ENCODE measurements at places on chromosomes 16 and 17. TPM values are rescaled to one million over a fixed set of nuclear protein-coding genes. Genes with fewer than 3 reads are reported as not detected.

The GLIS2 gene
- total RNA-seq: 3.2 TPM

The LHX1 gene
- total RNA-seq: 38.7 TPM

The TMEM219 gene
- total RNA-seq: 19.1 TPM

The POLDIP2 gene
- total RNA-seq: 30.8 TPM

The NACA2 gene
- not detected for total RNA-seq

The TMC5 gene
- total RNA-seq: 0.36 TPM

The PRDM7 gene
- not detected for total RNA-seq

The ZSCAN10 gene
- not detected for total RNA-seq

The HIC1 gene
- 9.1 TPM for total RNA-seq

The METTL2A gene
- 31.9 TPM for total RNA-seq

The SSTR5 gene
- not detected for total RNA-seq

The BIRC5 gene
- 17.6 TPM for total RNA-seq

DNA sequence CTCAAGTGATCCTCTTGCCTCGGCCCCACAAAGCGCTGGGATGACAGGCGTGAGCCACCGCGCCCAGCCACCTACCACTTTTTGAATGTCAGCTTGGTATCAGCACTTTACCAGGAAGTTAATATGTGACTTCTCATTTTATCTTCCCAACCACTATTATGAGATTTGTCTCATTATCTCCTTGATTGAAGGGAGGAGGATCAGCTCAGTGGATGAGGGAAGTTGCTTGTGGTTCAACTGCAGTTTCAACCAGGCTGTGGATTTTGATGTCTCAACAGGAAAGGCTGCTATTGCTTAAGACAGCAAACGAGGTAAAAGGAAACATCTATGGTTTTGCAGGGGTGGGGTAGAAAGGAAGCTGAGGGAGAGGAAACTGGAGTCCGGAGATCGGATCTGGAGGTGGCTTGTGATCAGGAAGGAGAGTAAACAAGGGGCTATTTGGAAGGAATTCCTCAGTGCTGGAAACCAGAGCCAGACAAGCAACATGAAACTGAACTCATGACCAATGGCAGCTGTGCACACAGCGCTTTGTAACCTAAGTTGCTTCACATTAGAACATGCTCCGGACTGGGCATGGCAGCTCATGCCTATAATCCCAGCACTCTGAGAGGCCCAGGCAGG, 180.5 kb downstream of the VPS53 start:
- DNase-seq: no peak

- DNase-seq: no peak
Observed at GRCh38 chr16:57196286-57196685, 10.2 kb downstream of the RSPRY1 start.

DNA sequence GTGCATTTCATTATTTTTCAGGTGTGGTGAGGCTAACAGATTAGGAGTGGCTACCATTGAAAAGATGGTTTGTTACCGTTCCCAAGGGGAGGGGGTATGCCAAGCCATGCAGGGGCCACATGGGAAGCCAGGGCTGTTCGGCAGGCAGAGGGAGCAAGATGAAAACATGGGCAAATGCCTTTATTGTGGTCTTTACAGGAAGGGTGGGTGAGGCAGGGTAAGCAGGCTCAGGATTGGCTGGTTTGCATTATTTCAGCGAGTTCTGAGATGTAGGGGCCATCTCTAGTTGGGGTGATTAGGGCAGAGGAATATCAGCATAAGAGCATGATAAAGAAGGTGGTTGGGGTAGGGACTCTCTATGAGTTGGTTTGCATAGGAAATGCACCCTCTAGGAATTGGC, 117.6 kb downstream of the CCT6B start:
- DNase-seq: no peak

DNA sequence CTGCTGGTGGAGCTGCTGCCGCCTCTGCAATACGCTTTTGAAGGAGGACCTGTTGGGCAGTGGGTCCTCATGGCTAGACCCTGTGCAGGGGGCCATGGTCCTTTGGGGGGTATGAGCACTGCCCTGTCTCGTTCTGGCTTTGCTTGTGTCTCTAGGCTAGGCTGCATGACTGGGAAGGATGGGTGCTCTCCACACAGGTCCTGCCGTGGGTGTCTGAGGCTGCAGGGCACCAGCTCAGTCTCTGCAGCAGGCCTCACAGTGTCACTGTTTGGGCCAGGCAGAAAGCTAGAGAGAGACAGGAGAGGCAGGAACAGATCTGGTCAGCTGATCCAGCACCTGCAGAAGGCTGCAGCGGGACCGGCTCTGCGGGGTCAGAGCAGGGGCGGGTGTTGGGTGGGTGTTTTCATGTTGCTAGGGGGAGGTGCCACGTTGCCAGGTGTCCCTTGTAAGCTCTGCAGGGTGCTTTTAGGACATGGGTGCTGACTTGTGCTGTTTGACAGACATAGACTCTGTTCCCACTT, 111.4 kb downstream of the SNX29 start:
- DNase-seq: no peak

DNA sequence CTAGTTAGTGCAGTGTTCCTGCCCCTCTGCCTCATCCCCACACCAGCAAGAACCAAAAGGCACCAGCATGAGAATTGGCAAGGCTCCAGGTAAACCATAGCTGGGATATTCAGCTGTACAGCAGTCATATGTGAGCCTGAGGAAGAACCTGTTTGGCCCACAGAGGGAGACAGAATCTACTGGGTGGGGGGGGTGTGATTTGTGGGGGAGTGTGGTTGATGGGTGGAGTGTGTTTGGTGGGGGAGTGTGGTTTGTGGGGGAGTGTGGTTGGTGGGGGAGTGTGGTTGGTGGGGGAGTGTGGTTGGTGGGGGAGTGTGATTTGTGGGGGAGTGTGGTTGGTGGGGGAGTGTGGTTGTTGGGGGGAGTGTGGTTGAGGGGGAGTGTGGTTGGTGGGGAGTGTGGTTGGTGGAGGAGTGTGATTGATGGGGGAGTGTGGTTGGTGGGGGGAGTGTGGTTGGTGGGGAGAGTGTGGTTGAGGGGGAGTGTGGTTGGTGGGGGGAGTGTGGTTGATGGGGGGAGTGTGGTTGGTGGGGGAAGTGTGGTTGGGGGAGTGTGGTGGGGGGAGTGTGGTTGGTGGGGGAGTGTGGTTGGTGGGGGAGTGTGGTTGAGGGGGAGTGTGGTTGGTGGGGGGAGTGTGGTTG, 19.5 kb downstream of the MINK1 start:
- DNase-seq: no peak

DNA sequence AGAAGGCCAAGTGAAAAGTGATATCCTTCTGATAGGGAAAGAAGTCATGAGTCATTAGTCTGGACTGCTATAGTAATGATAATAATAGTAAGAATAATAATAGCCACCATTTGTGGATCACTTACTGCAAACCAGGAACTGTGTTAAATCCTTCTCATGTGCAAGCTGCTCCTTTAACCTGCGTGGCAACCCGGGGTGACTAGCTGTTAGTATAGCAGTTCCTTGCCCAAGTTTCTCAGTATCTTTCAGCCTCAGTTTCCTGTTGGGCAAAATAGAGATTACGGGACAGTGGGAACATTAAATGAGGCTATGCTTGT, 129.5 kb downstream of the CDH13 start:
- no peak for DNase-seq

- DNase-seq: no peak
Observed at GRCh38 chr17:77480199-77480508, 339.4 kb downstream of the SEC14L1 start.

DNA sequence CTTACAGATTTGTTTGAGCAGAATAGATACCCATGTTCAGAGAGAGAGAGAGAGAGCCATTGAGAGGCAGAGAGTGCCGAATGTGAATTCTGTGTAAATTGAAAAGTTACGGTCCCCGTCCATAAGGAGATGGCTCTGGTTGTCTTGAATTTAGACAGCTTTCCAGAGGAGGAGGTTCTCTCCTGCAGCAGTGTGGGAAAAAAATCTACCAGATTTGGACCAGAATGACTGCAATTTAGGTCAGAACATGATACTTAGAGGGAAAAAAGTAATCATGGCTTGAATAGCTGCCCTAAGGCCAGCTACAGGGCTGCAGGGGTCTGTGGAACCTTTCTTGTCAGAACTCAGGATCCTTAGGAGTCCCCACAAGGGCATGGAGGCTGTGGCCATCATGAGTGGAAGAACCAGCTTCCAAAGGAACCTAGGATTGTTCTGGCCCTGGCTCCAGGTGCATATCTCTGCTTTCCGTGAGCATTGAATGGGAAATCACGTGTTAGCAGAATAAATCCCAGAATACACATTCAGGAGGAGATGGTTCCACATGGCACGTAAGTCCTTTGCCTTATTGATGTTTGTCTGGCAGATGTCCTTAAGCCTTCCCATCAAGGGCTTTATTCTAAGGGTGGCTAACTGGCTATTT, 13.0 kb downstream of the PITPNC1 start:
- no peak for DNase-seq

DNA sequence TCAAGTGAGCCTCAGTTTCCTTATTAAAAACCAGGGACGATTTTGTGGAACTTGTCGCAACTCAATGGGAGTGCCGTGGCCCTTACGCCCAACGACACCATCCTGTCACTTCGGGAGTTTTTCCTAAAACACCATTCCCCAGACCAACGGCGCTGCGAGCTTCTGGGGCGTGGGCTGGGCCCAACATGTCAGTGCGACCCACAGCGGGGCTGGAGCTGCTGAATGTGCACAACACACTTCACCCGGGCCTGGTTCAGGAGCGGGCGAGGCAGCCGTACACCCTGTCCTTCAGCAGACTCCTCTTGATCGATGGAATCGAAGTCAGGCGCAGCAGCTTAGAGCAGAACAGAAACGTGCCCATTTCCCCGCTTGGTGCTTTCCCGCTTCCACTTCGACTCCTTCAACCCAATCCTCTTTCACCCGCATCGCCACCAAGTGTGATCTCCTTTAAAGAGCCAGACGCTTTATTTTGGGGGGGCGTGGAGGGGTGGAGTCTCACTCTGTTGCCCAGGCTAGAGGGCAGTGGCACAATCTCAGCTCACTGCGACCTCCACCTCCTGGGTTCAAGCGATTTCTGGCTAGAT, 13.2 kb upstream of the SLC7A5 start:
- no peak for DNase-seq

DNA sequence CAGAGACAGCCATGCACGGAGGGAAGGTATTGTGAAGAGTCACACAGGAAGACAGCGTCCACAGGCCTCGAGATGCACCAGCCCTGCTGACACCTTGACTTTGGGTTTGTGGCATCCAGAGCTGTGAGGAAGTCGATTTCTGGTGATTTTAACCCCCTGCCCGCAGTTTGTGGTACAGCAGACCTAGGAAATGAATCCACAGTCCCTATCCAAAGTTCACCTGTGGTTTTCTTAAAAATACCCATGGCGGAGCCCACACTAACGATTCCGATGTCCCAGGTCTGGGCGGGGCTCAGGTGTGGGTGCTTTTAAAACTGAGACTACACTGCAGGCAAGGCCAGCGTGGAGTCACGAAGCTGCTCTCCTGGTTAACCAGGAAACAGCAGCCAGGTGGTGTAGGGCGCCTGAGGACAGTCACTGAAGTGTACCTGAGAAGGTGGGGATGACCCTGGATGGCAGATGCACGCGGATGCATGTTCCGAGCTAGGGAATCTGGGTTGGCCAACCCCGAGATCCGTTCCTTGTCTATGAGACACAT, 14.4 kb upstream of the MEAK7 start:
- DNase-seq: no peak

- DNase-seq: no peak
Observed at GRCh38 chr17:74814453-74814852, 38.3 kb upstream of the NAT9 start.

DNA sequence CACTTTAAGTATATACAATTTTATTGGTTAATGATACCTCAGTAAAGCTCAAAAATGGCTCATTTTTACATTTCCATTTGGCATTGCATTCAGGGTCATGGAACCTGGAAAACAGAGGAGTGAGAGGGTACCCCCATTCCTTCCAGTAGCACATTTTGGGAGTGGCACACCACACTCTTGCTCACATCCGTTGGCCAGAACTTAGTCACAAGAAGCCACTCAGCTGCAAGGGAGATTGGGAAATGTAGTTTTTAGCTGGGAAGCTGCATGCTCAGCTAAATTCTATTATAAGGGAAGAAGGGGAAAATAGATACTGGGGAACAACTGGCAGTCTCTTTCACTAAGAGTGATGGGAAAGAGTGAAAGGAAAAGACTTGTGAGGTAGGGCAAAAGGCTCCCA, 102.5 kb upstream of the TMEM97 start:
- DNase-seq: no peak

- peak; percentile 15 for DNase-seq
Observed at GRCh38 chr16:28846933-28847273, 755 bp upstream of the TUFM start.

GRCh38 chr16:64475627-64476351, 646.1 kb downstream of the CDH11 start:
- DNase-seq: no peak

DNA sequence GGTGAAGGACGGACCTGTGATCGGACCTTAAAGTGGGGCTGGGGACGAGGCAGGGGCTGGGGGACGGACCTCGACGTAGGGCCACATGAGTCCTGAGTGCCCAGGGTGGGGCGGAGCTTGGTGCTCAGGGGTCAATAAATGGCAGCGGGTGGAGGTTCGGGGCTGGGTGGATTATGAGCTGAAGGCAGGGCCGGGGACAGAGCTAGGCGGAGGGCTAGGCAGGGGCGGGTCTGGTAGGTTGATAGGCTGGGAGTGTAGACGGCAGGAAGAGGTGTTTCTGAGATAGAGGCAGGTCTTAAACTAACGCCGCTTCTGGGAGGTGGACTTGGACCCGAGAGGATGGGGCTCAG, 733 bp downstream of the CHRNB1 start:
- no peak for DNase-seq

GRCh38 chr16:54402270-54402669, 115.7 kb upstream of the IRX3 start:
- no peak for DNase-seq

- no peak for DNase-seq
Observed at GRCh38 chr17:50194934-50195865, 6.2 kb downstream of the COL1A1 start.
